NB4 (cell line): ENCODE measurements at places on chromosomes 1 and 21.
A peak's percentile ranks its signal among the peaks of the same experiment; 100 is the strongest.

DNA sequence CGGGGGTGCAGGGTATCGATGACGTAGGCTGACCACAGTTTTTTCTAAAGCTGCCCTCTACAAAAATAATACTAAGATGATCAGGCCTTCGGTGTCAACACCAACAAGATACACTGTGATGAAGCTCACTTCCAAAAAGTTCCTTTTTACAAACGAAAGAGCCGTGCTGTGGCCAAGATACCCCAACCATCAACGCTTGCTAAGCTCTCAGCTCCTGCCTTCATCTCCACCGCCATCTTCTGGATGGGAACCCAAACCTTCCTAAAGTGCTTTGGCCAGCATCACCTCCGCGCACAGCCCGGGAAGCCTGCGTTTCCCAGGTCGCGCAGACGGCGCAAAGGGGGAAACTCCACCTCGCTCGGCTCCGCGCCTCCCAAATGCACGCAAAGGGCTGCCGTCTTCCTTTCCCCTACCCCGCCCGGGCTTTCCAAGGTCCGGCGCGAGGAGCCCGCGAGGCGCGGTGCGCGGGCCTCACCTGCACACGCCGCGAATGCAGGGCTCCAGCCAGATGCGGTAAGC, 541 bp downstream of the USP48 start:
- peak; percentile 83 for DNase-seq

DNA sequence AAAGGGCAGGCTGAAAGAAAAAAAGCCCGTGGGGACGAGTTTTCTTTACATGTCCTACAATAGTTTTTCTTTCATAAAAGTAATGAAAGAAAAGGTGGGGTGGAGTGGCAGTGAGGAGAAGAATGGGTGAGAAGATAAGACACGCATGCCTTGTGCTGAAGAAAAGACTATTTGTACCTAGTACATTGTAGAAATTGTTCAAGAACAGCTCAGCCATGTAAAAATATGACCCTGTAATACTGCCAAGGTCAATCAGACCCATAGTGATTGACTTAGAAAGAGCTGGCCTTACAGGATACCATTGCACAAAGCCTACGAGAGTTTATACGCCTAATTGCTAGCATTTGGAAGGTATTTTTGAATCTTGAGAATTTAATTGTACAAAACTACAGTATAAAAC, 126.0 kb upstream of the NRIP1 start:
- no peak for DNase-seq

DNA sequence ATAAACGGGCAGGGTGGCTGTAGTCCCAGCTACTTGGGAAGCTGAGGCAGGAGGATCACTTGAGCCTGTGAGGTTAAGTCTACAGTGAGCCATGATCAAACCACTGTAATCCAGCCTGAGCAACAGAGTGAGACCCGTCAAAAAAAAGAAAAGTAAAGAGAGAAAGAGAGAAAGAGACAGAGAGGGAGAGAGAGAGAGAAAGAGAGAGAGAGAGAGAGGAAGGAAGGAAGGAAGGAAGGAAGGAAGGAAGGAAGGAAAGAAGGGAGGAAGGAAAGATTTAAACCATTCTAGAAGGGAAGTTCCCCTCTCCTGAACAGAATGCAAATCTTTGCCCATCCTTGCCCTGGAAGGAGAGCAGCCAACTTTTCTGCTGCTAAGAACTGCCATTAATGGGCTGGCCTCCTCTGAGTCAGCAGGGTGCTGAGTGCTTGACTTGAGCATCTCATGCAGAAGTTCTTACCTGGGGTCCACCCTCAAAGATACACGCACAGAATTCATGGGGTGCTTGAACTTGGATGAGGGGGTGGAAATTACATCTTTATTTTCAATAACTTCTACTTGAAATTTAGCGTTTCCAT, 24.5 kb upstream of the TARDBP start:
- DNase-seq: no peak

GRCh38 chr1:183870351-183871077, 65.6 kb downstream of the RGL1 start:
- DNase-seq: no peak

GRCh38 chr1:1752636-1753606, 25.3 kb downstream of the NADK start:
- DNase-seq: no peak

GRCh38 chr1:22861764-22862440, 110.8 kb downstream of the LACTBL1 start:
- DNase-seq: peak; percentile 53

DNA sequence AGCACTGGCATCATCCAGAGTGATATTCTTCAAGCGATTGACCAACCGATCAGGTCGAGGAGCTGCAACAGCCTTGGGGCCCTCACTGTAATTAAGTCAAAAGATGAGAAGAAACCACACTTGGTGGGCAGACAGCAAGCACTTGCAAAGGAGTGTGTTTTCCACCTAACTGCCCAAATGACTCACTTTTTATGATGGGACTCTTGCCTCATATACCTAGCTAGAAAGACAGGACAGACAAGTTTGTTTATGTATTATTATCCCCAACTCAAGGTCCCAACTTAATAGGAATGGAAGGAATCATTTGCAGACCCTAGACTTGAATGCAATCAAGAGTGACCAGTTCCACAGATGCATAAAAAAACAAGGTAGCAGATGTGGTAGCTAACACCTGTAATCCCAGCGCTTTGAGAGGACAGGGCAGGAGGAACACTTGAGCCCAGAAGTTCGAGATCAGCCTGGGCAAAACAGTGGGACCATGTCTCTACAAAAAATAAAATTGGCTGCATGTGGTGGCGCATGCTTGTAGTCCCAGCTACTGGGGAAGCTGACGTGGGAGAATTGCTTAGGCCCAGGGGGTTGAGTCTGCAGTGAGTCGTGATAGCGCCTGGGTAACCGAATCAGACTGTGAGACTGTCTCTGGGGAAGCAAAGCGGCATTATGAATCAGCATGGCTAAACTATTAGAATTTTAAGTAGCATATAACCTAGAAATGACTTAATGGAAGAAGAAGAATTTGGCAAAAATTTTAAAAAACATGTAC, 2.3 kb upstream of the NRAS start:
- peak; percentile 56 for DNase-seq

GRCh38 chr1:32197837-32198236, 2.6 kb upstream of the CCDC28B start:
- no peak for DNase-seq

- DNase-seq: no peak
Observed at GRCh38 chr1:28365864-28366263, 3.7 kb upstream of the PHACTR4 start.

DNA sequence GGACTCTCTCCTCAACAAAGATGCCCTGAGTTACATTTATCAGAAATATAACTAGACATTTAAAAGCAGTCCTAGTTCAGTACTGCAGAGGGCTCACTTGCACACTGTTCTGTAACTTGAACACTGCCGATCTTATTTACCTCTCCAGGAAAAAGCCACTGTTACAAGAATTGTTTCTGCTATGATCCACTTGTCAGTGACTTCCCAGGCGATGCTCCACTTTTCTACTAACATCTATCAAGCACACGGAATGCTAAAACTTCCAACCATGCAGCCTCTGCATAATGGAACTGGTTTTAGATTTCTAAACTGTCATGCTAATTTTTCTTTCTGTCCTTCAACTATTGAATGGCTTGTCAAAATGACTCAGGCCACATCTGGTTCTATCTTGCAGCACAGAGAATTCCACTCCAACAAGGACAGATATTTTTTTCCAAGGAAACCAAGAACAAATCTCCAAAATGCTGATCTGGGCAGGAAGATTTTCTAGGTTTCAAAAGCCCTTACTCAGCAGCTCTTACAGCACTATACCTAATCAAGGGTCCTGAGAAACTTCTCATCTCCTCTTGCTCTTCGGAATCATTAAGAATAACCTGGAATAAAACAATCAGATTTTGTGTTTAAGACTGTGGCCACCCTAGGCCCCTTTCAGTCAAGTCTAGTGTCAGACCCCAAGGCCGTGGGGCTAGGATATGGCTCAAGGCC, 9.9 kb downstream of the SEC16B start:
- peak; percentile 24 for DNase-seq

GRCh38 chr1:42419126-42419821, 36.5 kb downstream of the ZMYND12 start:
- DNase-seq: no peak

GRCh38 chr1:15432324-15432723, 5.9 kb upstream of the CTRC start:
- DNase-seq: no peak

- DNase-seq: no peak
Observed at GRCh38 chr1:8423269-8423691, 105.4 kb downstream of the SLC45A1 start.
